ENCODE measurements at places on chromosomes 16 and 17.

GRCh38 chr17:32772453-32773025 is 104.4 kb downstream of the MYO1D start:
- no peak for DNase-seq

DNA sequence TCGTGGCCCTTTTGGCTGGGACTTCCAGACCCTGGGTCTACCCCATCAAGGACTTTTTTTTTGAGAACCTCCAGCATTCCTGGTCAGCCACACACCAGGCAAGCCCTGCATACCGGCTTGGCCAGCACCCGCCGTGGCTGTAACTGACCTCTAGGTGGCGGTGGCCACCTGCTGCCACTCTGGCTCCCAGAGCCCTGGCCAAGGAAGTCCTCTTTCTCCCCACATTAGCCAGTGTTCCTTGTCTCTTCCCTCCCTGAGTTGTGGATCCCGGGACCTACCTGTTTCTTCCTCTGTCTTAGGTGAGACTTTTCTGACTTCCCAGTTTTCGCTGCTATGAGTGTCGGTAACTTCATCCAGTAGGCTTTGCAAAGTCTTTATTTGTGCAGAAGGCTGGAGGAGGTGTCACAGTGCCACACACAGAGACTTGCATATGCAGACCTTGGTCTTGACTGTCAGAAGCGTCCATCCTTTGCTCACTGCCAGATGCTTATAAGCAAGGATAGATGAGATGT is 348.3 kb downstream of the CPPED1 start:
- peak; percentile 61 for DNase-seq

- no peak for DNase-seq
Measured at GRCh38 chr16:4389051-4389955, 17.7 kb downstream of the VASN start.

- DNase-seq = peak; percentile 93
Measured at GRCh38 chr17:82330322-82331239, 3.0 kb downstream of the SECTM1 start.

Data from COR-L47 (cell line).